ENCODE measurements at places on chromosomes 4 and X.

- no peak for DNase-seq
These were observed 17.3 kb downstream of the CLCN4 start for GRCh38 chrX:10174051-10174450.

DNA sequence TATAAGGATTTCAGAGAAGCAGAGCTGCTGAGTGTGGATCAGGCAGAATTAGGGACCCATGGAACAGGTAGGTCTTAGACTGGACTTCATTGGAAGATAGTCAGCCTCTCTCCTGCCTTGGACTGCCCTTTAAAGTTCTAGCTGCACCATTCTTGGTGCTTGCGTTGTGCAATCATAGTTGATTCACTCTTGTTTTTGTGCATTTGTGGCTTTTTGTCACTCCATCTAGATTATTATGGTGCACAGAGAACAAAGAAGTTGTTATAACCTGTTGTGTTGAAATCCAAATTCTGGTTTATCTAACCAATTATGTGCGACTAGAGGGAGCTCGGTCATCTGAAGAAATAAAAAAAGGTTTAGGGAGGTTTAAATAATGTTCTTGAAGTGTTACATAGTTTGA is 59.3 kb downstream of the JADE1 start:
- no peak for DNase-seq

DNA sequence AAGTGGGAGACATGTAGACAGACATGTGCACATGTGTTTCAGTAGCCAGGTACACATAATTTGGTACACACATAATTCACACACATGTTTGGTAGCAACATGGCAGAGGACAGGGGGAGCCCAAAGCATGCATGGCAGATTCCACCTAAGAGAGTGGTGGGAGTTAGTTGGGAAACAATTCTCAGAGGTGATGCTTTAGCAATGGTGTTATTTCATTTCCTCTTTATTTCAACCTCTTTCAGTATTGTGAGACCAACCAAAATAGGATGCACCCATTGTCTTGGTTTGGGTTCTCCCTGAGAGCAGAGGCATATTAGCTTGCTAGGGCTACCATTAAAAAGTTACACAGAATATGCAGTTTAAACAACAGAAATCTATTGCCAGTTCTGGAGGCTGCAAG is 92.2 kb upstream of the ANXA3 start:
- no peak for DNase-seq

DNA sequence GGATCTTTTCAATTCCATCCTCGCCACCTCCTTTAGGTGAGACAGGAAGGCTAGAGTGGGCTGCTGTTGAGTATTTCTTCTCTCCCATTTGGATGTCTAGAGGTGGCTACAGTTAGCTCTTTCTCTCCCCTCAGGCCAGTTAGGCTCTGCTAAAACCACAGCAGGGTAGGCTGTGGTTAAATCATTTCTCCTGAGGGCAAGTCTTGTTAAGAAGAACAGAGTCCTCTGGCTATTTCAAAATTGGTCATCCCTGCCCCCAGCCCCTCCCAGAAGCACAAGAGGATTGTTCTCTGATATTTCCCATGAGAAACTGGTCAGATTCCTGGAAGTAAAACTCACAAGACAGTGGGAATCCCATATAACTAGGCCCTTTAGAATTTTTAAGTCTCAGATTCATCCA is 1359.5 kb downstream of the TECRL start:
- no peak for DNase-seq

- DNase-seq: no peak
These were observed 6.4 kb upstream of the BGN start for GRCh38 chrX:153488231-153488914.

- DNase-seq: no peak
These were observed 563.1 kb downstream of the INPP4B start for GRCh38 chr4:142282870-142283431.

DNA sequence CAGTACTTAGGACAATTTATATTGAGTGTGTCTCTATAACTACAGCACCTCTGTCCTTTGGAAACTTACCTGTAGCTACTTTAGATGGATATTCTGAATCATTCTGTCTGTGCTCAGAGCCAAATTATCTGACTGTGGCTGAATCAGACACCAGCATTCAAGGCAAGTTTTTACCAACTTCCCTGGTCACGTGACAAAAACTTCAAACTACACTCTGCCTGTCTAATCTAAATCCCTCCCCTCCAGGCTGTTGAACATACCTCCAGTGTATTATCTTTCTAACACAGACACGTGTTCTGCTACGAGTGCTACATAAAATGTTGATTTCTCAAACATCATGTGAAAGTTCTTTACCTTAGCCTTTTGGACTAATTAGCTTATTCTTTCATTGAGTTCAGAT is 641.2 kb upstream of the CPEB2 start:
- DNase-seq: no peak

DNA sequence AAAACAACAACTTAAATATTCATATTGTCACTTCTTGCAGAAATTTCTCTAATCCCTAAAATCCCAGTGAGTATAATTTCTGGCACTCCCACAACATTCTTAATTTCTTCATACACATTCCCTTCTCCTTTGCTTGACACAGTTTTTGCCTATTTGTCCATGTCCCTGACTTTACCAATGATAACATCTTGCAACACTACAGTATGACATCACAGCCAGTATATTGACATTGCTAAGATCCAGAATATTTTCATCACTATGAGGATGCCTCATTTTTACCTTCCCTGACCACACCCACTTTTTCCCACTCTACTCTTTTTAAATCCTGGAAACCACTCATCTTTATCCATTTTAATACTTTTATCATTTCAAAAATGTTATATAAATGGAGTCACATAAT is 292.3 kb upstream of the GK2 start:
- DNase-seq: no peak

DNA sequence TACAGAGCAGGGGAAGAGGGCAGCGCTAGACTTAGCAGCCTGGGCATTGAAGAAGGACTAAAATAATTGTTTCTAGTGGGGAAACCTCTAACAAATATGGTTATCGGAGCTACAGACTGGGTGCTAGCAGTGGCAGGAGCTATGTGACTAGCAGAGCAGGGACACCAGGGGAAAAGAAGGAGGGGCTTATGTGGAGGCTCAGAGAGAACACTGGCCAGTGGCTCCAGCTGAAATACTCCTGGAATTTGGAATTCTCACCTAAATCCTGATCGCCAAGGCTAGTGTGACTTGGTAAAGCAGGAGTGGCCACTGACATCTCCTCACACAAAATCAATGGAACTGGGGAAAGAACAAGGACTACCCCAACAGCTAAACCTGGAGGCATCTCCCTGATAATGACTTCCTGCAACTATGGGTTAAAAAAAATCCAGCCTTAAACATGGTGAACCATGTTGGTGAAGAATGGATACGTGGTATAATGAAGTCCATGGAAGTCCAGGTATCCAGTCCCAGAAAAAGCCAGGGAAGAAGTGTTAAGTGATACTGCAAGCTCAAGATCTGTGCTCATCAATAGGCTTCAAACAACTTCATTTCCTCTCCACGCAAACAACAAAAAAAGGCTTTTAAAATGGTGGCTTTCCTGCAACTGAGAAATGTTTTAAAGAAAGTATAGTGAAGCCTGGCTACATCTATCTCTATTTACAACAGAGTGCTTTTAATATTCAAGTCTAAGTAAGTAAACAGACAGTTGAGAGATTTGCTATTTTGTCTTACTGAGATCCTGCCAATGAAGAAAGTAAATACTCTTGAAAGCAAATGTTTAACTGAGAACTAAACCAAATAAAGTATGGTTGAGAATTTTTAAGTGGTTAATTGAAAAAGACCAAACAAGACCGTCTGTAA is 1.8 kb downstream of the TAPT1 start:
- DNase-seq: no peak

DNA sequence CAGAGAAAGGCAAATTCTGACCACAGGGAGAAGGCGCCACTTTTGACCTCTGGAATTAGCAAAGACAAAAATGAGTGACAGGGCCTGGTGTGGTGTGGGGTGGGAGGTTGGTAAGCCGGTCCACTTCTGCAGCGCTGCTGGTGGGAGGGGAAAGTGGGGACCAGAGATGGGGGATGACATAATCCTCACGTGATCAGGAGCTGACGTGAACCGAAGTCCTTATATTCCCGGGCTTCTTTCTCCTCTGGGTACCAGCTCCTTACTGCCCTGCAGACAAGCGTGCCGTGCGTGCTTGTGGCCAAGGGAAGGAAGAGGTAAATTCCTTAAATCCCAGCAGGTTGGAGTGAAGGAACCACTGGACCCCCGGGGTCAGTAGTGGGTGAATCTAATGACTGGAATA is at the start of gene TCEAL7:
Gene TCEAL7 (plus strand): TSS at position 249 of the 400 bp plus-strand sequence. CDS start 1,165 bp downstream, outside the sequence.
- DNase-seq: no peak

DNA sequence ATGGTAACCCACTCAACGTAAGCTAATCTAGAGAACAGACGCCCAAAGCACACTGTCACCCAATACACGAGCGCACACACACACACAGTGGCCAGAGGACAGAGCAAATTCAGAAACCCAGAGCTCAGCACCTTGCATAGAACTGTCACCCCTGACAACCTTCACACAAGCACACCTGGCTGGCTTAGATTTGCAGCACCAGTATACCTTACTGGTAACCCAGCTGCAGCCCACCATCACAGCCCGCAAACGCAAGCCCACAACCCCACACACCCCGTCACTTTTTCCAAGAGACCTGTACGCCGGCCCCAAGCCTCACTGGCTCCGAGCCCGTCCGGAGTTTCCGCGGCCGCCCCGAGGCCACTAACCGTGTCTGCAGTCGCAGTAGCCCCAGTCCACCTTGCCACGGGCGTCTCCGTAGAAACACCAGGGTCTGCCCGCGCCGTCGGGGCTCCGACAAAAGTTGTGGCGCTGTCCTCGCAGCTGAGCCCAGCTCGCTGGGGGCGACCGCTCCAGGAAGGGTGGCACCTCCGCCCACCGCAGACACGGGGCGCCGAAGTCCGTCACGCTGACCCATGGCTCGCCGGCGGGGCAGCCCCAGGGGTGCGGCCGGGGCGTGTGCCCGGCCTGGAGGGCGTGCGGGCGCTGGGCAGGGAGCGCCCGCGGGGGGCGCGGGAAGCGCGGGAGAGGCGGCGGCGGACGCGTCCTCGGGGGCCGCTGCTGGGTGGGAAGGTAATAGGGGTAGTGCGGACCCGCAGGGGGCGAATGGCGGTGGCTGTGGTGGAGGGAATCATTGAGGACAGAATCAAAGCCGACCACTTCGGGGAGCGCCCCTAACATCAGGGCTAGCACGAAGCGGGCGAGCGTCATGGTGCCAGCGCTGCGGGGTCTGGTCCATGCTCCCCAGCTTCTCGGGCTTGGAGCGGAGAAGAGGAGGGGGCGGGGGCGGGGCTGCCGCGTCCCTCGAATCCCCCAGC is 664 bp downstream of the PRSS12 start:
- DNase-seq: no peak

DNA sequence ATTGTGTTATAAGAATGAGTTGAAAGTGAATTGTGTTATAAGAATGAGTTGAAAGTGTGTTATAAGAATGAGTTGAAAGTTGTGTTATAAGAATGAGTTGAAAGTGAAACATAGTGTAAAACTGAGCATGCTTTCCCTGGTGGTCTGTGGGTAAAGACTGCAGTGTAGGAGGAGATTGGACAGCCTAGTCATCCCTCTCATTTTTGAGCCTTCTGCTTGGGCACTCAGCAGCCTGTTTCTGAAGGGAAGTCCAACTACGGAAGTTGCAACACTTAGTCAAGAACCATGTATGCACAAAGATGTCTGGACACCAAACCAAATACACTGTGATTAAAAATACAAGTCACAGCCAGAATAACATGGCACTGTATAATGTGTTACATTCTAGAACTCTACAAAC is 72.6 kb downstream of the ANK2 start:
- DNase-seq: no peak

GRCh38 chr4:142316025-142316424 is 530.1 kb downstream of the INPP4B start:
- no peak for DNase-seq

DNA sequence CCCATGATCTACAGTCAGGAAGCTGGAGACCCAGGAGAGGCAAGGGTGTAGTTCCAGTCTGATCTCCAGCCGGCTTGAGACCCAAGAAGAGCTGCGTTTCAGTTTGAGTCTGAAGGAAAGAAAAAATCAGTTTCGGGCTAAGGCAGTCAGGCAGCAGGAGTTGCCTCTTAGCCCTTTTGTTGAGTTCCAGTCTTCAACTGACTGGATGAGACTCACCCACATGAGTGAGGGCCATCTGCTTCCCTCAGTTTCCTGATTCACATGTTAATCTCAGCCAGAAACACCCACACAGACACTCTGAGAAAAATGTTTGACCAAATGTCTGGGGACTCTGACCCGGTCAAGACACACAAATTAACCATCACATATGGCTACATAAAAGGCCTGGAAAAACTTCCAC is 73.6 kb upstream of the ELOVL6 start:
- no peak for DNase-seq

DNA sequence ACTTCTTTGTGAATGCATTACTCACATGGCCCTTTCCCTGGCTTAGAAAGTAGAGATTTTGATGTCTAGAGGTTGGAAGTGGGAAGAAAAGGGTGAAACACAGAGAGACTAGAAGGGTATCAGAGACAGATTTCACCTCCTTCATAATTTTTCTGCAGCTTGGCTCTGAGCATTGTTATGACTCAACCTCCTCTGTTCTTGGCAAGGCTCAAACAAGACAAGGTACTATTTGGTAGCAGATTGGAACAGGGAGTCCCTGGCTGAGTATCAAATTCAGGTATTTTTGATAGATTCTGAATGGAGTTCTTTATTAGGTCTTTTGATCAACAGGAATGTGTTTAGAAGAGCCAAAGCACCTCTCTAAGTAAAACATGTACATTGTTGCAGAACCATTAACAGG is 146.3 kb upstream of the CHRDL1 start:
- DNase-seq: no peak

DNA sequence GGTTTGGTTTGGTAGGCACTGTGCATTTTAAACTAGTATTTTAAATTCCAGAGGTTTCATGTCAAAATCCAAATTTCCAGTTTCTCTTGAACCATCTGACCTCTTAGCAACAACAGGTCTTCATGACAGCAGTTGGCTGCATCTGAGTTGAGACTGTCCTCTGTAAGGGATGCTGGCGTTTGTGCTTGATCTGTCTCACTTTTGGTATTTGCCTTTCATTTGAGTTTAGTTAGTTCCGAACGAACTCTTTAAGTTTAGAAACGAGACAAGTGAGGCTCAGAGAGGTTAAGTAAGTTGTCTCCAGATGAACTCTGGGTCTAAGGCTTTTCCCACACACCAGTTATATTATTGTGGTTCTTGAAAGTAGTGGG is 29.1 kb downstream of the SPARCL1 start:
- no peak for DNase-seq

DNA sequence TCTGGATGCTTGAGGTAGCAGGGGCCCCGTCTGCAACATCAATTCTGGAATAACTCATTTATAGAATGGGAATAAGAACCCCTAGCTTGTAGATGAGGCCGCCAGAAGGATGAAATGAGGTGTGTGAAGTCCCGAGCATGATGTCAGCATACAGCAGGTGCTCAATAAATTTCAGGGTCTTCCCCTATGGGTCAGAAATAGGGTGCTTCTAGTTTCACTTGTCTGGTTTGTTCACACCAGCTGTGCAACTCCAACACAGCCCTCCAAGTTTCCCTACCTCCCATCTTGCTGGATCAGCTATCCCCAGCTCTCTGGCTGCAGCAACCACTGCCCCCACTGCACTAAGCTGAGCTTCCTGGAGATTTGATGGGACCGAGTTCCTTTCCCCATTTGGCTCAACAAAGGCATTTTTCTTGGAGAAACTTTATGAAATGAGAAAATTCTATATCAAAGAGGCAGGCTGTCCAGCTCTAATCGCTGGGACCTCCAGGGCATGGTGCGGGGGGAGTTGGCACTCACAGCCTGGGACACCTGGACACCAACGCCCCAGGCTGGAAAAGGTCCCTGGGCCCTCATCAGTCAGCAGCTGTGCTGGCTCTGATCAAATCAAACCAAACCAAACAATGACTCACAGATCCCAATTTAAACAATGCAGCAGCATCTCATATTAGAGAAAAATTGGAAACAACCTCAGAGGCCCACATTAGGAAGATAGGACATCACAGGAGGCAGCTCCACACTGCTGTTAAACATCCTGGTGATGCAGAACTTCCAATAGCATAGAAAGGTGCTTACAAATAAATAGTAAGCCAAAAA is 13.3 kb downstream of the SLC2A9 start:
- peak; percentile 56 for DNase-seq
